Hematopoietic multipotent progenitor cell treated with erythropoietin and hydrocortisone succinate and interleukin-3 and kit ligand, for 4 days (in vitro differentiated cells): ENCODE measurements at places on chromosomes 5 and 9.

DNA sequence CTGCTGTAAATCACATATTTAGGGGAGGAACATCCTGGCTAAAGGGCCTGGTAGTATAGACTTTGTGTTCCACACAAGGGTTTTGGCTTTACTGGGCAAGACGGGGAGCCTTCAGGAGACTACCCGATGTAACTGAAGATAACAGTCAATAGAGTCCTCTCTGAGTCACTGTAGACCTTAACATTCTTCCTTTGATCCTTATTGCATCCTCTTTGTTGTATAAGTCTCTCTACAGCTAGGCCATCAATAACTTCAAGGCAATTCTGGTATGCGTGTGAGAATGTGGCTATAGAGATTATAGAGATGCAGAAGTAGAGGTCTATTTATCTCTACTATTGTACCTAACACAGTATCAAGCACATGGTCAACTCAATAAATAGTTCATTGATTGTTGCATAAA, 67.3 kb upstream of the STK32A start:
- DNase-seq: no peak

DNA sequence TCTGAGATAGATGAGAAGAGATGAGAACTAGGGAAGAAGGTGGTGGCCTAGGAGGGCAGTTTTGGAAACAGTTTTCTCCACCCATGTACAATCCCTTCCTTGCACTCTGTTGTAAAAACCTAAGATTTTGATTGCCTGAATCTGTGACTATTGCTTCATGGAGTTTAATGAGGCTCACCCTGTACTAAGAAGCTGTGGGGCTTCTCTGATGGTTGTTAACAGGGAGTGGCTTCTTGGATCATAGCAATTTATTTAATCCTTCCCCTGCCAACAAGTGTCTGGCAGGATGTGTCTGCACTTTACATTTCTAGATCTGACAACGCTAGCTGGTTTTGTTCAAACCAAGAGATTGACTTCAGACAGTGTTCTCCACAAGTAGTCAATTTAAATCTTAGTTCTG, 74.7 kb upstream of the C5orf46 start:
- no peak for DNase-seq

DNA sequence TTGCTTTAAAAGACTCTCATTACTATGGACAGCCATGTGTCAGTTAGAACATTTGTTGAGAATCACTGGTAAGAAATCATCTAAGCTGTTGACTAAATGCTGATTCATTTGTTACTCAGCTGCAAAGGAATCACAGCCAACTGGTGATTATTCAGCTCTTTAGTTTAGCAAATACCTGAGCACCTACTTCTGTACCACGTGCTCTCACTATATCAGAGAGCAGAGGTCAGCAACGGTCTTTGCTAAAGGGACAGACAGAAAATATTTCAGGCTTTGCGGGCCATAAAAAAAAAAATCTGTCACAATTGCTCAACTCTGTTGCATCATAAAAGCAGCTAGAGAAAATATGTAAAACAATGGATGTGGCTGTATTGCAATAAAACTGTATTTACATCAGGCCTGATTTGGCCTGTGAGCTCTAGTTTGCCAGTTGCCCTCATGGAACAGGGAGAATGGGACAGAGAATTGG, 377.6 kb downstream of the DNAH5 start:
- DNase-seq: peak; percentile 4

DNA sequence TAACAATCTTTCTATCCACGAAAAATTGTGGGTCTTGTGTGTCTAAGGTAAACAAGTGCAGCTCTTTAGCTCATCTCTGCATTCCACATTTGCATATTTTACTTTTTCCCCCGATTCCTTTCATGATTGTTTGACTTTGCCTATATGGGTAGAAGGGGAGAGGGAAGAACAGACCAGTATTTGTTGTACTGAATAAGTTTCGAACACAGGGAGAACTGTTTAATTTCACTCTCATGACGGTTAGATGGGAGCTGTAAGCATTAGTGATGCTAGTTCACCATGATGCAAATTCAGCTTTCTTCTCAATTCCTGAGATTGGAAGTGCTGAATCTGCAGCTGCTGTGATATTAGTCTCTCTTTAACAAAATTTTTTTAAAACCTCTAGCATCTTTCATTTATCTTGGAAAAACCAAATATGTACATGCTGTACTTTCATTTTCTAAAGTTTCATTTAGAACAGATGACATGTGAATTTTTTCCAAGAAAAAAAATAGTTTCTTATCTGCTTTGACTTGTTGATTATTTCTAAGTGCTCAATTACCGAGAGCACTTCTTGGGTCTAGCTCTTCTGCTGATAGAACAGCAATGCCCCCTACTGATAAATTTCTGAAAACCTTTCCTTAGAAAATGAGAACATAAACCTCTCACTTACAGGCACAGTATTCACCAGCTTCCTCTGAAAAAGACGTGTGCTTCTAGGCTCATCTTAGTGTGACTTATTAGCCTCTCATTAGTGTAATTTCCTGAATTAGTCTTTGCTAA, 149.5 kb downstream of the BAAT start:
- peak; percentile 40 for DNase-seq

DNA sequence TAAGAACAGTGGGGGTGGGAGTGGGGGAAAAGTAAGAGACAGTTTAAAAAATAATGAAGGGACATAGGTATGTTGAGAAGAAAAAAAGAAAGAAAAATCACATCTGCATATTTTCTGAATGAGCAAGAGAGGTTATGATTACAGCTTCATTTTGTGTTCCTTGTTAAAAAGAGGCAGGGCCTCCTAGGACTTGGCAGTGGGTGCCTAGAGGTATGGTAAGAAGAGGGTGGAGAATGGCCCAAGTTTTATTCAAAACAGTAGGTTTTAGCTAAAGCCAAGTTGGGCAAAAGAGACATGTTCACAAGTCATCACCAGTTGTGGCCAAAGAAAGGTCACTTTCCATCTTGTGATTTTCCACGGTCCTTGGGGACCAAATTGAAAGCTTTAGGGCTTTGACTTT, 643.4 kb downstream of the CCDC171 start:
- no peak for DNase-seq

DNA sequence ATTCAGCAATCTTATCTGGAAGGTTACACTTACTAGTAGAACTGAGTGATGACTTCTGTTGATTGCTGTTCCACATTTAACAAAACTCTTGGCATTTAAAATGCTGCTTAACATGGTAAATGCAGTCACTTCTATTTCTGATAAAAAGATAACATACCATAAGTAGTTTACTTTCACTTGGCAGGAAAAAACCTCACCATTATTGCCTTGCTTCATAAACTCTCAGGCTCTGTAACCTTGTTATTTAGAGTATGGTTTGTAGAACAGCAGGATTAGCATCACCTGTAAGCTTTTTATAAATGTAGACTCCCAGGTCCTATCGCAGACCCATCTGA, 55.5 kb downstream of the AUH start:
- no peak for DNase-seq
